Aorta (tissue), 5 donors: ENCODE measurements at places on chromosomes 5 and 9. TPM values are rescaled to one million over a fixed set of nuclear protein-coding genes. Genes with fewer than 3 reads are reported as not detected.

DNA sequence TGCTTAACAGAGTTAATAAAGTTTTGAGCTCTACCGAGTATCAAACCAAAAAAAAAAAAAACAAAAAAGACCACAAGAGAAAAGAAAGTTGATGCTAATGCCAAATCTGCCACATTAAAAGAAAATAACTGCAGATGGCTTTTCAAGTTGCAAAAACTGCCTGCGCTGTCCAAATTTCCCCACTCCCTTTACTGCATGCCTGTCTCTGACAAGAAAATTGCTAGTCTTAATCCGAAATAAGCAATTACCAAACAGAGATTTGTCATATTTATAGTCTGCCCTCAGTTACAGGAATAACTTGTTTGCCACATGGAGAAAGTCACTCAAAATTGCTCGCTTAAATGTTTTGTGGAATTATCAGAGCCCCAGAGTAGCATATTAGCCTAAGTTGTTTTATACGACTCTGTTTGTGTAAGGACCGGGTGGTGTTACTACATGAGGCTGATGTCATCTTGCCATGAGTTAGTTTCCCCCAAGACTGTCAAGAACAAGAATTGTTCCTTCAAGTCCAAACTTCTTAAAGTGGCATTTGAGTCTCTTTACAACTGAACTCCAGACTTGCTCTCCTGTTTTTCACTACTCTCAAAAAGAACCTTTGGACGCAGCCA, 160.9 kb downstream of the CEP120 start:
- DNase-seq: no peak

- no peak for DNase-seq
Observed at GRCh38 chr5:96487859-96488258, 54.8 kb upstream of the PCSK1 start.

DNA sequence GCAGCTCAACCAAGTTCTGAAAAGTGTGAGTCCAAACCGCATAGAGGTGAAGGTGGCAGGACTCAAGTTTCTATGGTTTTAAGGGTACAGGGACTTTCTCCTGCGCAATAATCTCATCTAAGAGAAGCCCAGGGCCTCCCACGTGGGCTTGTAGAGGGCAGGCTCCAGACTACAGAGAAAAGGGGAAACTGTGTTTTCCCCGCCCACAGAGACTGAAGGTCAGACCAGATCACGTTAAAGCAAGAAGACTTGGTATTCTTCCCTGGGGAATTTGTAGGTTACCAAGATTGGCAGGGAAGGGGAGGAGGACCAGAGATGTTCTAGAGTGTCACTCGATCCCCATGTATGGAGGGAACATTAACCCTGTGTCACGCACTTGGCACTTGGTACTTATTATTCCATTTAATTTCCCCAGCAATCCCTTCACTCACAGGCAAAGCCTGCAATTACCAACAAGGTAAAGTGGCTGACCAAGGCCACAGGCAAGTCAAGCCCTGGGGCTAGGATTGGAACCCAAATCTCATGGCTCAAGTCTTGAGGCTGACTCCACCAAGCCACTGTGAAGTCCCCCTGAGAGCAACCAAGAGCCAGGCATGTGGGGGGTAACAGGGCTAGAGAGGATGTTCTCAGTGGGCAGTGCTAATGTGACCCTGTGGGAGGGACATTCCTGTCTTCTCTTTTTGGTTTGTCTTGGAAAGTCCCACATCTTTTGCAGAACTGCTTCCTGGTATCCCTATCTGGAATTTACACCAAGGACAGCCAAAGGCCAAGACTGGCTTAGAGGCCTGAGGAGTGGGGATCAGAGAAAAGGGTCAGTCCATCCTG, 18.3 kb upstream of the NEK6 start:
- DNase-seq: peak; percentile 70

- DNase-seq: no peak
Observed at GRCh38 chr9:107972346-107972745, 482.8 kb upstream of the KLF4 start.

DNA sequence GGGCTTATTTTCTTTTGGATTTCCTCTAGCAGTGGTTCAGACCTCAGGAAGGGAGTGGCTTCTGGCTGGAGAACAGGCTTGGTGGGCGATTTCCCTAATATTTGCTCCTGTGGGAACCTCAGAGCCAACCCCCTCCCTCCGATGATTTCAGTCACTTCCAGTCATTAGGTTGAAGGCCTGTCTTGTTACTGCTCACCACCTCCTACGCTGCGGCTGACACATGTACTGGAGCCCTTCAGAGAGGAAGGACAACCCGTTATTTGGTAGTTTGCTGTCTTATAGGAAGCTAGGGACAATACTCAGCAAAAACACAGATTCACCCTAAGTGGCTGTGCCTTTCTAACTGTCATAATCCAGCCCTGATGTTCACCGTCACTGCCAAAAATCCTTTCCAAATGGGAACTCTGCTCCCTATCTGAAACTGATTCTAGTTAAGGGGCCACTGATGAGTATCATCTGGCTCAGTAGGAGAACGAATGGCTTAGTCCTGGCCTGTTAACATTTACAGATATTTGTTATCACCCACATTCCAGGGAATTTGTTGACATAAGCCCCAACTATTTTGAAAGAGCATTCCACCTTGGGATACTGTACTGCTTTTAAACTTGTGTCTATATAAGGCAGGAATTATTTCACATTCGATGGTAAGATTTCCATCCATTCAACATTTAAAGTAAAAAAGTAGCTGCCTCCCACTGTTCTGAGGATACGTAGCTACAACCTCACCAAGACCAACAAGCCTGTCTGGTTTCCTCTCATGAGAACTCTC, 29.3 kb upstream of the ANKH start:
- peak; percentile 64 for DNase-seq

DNA sequence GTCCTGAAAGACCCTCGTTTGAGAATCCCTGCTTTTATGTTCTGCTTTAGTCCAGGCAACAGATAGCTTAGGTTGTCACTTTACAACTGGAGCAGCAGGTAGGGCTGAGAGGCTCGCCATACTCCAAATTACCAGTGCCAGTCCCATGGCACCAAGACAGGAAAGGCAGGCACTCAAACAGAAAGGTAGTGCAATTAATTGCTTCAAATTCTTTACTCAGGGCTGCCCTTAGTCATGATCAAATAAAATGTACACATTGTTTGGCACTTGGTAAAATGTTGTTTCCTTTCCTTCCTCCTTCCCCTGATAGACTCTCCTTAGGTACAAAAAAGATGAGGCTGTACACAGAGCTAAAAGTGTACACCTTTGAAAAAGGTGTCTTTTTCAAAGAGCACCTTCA, 115.8 kb upstream of the CCDC152 start:
- DNase-seq: no peak

- no peak for DNase-seq
Observed at GRCh38 chr9:631596-631995, 209.9 kb upstream of the DMRT1 start.

DNA sequence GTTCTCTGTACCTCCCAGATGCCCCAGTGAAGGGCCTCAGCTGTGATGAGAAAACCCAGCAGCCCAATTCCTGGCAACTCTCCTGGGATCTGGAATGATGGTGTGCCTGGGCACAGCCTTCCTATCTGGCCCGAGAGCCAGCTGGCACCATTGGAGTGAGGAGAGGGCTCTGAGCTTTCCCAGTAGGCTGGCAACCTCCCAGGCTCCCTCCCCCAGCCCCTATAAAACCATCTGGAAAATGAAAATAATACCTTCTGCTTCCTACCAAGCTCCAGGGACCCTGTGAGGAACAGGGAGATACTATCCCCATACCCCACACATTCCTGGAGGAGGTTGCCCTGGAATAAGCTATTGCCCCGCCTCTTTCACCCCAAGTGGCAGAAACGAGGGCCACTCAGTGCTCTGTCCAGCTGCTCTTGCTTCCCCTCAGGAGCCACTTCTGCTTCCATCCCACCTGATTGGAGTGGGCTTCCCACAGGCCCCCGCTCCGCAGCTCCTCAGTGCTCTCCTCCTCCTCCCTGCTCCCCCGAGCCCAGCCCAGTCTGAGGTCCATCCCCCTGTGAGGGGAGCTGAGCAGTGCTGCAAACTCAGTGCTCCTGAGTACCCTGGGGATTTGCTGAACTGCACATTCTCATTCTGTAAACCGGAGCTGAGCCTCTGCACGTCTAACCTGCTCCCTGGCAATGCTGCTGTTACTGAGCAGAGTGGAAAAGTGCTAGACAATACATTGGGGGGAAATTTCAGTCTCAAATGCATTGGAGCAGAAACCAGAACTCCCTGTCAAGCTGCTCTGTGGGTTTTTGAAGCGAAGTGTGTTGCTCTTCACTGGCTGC, 74.7 kb downstream of the THBS4 start:
- no peak for DNase-seq

The OR1J2 gene
- not detected for total RNA-seq

The LHX3 gene
- total RNA-seq: not detected
